ENCODE measurements at places on chromosomes 7 and 10.

GRCh38 chr10:71788954-71789353 lies 15.6 kb upstream of the VSIR start:
- DNase-seq = no peak

GRCh38 chr10:112208292-112208691 lies 24.7 kb upstream of the GPAM start:
- no peak for DNase-seq

DNA sequence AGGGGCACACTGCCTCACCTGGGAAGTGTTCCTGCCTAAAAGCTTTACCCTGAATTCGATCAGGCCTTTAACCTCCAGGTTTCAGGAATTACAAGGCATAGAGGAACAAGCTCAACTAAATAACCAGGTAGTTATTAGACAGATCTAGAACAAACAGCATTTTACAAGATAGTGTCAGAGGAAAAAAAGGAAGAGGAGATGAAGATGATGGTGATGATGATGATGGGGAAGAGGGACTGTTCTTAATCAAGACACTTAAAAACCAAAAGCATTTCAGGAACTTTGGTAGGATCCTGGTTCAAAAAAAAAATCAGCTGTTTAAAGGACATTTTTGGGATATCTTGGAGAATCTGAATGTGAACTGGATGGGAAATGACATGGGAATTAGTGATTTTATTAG lies 11.5 kb downstream of the RBM17 start:
- no peak for DNase-seq

DNA sequence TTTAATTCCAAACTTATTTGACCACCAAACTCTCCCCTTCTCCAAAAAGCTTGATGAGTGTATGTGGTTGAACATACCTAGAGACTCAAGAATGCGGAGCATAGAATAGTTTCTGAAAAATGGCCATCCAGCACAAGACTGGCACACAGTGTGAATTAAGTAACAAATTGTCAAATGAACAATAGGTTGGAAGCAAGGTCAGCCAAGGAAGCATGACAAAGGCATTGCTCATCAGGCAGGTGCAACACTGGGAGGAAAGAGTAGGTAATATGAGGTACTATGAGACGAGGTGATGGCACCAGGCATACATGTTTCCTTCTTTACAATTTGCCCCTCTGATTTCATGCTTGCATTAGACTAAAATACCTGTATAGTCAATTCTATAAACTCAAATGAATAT lies 73.7 kb downstream of the DKK1 start:
- no peak for DNase-seq

- no peak for DNase-seq
Measured at GRCh38 chr10:61471491-61471890, 18.3 kb upstream of the TMEM26 start.

GRCh38 chr10:36515319-36515718 lies 610.1 kb upstream of the ANKRD30A start:
- no peak for DNase-seq

DNA sequence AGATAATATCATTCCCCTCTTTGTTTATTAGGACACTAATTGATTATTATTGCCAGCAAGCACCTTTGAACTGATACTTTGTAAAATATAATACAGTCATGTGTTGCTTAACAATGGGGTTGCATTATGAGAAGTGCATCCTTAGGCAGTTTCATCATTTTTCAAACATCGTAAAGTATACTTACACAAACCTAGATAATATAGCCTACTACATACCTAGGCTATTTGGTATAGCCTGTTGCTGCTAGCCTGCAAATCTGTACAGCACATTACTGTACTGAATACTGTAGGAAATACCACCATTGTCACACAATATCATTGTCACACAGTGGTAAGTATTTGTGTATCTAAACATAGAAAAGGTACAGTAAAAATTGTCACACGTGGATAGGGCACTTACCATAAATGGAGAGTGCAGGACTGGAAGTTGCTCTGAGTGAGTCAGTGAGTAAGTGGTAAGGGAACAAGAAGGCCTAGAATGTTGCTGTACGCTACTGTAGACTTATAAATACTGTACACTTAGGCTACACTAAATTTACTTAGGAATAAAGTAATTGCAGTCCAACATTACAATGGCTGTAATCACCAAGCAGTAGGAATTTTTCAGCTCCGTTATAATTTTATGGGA lies 70.7 kb downstream of the LCOR start:
- DNase-seq = no peak

GRCh38 chr7:6228361-6229229 lies 43.8 kb downstream of the CYTH3 start:
- DNase-seq = no peak

GRCh38 chr7:22325671-22326070 lies 31.3 kb downstream of the RAPGEF5 start:
- no peak for DNase-seq

DNA sequence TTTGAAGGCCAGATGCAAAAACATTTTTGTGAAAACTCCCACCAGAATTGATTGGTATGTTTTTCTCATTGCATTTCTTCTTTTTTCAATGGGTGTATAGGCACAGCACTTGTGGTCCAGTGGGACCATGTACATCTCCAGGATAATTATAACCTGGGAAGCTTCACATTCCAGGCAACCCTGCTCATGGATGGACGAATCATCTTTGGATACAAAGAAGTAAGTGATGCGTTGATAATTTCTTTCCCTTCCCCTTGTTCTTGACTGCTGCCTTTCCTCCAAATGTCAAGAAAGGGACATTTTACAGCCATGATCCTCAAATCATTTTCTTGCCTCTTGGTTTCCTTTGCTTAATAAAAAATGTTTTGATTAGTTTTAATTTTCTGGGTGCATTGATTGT lies 331.5 kb downstream of the PLXDC2 start:
- no peak for DNase-seq
